Breast epithelium (tissue), 4 donors: ENCODE measurements at places on chromosomes 13 and 19. TPM values are rescaled to one million over a fixed set of nuclear protein-coding genes. Genes with fewer than 3 reads are reported as not detected.

Gene TNFRSF19
- 9.1 TPM for total RNA-seq

Gene NCR1
- total RNA-seq, result not detected

Gene ELSPBP1
- total RNA-seq, result not detected

Gene MYO1F
- 31.0 TPM for total RNA-seq

Gene ATP11A
- 26.8 TPM for total RNA-seq

Gene HIPK4
- total RNA-seq, result 0.16 TPM

Gene RLN3
- total RNA-seq, result not detected

Gene PTH2
- not detected for total RNA-seq

Gene ZNF284
- total RNA-seq, result 2.9 TPM

Gene CEACAM16
- not detected for total RNA-seq
